ENCODE measurements at places on chromosomes 13 and 19.

- no peak for DNase-seq
These were observed 104.5 kb upstream of the DIAPH3 start for GRCh38 chr13:60268203-60268555.

DNA sequence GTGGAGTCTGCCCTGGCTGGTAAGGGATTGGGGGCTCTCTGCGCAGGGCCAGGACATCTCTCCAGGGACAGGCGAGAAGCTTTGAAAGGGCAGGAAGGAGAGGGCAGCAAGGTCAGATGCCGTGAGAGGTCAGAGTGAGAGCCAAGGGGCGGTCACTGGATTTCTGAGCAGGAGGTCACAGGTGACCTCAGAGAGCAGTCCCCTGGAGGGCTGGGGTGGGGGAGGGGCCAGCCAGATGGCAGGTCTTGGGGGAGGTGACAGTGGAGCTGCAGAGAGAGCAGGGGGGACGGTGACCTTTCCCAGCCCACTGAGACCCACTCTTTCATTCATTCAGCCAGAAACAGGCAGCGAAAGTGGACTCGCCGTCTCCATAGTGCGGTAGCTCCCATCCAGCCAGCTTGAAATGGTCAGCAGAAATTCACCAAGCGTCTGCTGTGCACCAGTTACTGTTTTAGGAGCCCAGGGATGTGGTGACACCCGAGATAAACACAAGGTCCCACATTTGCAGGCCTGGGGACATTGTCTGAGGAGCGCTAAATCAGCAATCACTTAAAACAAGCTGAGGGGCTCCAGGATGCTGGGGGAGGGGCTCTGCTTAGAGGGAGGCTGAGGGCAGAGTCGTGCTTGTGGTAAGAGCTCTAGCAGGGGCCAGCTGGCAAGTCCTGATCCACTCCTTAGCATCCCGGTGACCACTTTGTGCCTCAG, 10.2 kb downstream of the CARM1 start:
- no peak for DNase-seq

DNA sequence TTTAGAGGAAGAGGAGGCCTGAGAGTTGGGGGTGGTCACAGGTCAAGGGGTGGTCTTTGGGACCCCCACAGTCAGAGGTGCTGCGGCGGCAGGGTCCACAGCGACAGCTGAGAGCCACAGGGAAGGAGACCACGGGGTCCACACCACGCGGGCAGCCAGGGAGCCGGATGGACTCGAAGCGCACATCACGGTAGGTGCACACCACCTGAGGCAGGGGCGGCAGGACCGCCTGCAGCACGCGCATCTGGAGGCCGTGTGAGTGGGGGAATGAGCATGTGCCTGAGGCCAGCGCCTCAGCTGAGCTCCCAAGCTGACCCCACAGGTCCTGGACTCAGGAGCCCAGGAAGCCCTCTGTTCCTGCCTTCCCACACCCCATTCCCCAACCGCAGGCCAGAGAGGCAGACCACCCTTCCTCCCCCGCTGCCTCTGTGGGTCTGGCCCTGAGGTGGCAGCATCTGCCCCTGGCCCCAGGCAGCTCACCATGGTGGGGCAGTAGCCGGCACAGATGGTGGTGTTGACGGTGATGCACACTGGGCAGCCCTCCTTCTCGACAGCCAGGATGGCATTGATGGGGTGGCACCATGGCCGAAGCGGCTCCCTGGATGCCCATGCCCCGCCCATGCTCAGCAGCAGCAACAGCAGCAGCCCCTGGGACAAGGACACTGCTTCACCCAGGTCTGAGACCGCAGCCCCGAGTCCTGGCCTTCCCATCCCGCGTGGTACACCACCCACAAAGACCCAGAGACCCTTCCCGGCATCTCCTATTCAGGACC, 638 bp downstream of the LHB start:
- no peak for DNase-seq

GRCh38 chr19:18589380-18590272, 1.0 kb downstream of the REX1BD start:
- DNase-seq = peak; percentile 41

GRCh38 chr13:51666374-51666773, 82.1 kb downstream of the WDFY2 start:
- DNase-seq = no peak

GRCh38 chr13:94583926-94584325, 12.0 kb downstream of the TGDS start:
- DNase-seq = no peak

DNA sequence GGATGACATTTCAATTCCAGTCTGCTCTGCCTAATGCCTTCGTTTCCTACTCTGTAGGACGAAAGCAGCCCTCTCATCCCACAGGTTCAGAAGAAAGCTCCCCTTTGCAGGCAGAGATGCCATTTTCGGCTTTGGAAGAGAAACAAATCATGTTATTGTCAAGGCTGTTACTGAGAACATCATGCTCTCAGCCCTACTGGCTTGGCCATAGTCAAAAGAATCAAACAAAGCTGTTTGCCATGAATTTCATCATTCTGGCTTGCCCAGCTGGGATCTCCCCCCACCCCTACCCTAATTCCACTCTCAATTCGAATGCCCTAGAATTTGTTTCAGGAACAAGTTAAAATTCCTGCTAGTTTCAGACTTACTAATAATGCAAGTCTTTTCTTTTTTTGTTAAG, 162.3 kb upstream of the SERP2 start:
- DNase-seq = no peak

GRCh38 chr13:23858546-23858945, 30.7 kb downstream of the MIPEP start:
- DNase-seq = no peak

GRCh38 chr19:8306235-8307054, 1.7 kb downstream of the CD320 start:
- DNase-seq = no peak

- no peak for DNase-seq
These were observed 1521.0 kb downstream of the UQCRFS1 start for GRCh38 chr19:27691991-27692390.

DNA sequence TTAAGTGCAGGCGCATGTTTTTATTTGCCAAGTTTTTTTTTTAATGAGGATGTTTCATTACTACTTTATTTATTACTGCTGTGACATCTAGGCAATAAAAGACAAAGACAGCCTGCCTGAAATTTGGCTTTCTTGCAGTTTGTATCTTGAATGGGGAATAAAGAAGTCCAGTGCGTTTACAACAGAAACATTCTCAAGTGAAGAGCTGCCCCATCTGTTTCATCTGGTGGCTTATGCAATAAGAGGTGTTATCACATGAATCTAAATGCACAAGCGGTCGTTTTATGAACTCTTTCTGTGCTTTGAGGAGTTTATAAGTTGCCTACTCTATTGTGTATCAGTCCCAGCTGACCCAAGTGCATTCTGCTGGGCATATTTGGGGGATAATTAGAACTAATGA, 12.6 kb upstream of the MAB21L1 start:
- DNase-seq = no peak

DNA sequence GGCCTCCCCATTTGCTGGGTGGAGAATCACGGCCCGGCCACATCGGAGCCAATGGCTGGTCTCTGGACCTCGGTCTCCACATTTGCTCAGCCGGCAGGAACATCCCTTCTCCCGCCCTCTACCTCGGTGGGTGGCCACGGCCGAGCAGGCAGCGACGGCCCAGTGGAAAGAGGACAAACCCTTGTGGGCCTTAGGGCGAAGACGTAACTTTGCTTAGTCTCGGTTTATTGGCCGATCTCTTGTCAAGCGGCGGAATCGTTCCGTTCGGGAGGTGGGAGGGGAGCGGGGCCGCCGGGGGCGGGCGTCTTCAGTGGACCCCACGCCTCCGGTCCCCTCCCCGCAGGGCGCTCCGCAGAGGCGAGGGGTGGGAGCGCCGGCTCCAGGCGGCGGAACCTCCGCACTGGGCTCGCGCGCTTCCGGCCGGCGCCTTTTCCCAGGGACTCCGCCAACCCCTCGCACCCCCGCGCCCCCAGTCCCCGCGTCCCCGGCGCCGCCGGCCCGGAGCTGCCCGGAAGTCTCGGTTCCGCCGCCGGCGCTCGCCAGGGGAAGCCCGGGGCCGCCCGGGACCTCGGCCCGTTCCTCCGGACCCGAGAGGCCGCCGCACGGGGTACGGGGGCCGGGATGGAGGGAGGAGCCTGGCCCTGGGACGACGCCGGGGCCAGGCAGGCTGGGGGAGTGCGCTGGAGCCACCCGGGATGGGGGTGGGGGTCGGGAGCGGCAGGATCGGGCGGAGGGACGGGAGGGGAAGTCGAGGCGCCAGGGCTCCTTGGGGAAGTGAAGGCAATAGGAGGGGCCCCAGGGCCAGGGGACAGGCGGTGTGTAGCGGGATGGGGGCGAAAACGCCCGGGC, at the start of gene ZNF580:
Gene ZNF580 (plus strand): TSS at position 426 of the 849 bp plus-strand sequence. CDS start 1,507 bp downstream, outside the sequence.
- no peak for DNase-seq

GRCh38 chr19:51129716-51130115, 5.0 kb downstream of the SIGLEC9 start:
- DNase-seq = no peak

DNA sequence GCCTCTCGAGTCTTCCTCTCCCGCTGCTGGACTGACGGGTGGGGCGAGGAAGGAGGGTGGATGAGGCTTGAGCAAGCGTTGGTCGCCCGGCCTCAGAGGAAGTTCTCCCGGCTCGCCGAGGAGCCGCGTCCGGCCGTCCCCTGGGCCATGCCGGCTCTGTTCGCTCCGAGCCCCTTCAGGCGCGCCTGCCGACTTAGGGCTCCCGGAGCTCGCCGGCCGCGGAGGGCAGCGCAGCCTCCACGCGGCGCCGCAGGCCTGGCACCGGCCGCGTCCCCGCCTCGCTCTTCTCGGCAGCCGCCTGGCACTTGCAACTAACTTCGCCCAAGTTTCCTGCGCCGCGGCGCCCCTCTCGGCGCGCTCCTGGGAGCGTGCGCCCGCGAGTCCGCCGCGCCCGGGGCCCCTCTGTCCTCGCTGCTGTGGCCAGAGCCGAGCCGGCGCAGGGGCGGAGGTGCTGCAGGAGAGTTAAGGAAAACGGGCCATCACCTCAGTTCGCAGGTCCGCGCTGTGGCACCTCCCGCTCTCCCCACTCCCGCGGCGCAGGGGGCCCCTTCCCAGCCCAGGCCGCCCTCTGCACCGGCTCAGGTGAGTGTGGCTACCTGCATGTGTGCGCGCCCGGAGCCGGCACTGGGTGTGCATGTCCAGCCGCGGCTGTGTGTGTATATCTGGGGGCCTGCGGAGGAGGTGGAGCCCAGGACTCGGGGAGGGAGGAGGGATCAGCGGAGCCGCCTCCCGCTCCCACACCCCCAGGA, 641 bp upstream of the SOX21 start:
- no peak for DNase-seq

GRCh38 chr13:20441056-20441455, 84.6 kb downstream of the CRYL1 start:
- DNase-seq = no peak

DNA sequence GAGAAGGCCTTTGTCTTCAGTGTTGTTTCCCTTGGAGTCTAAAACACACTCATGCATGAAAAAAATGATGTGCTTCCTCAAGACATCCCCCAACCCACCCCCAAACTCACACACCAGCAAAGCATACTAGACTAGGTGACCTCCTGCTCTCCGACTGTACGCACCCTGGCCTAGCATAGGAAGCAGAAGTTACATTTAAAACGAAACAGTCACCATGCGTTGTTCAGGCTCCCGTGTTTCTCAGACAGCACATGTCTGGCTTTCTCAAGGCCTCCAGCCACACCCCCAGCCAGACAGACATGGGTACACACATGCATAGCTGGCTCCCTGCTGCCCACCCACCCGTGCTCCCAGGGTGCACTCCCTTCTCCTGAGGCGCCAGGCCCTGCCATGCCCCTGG, 28.7 kb upstream of the C1QTNF9 start:
- DNase-seq = no peak

GRCh38 chr19:49840321-49840720, 10.6 kb upstream of the PTOV1 start:
- DNase-seq = no peak

GRCh38 chr19:30338878-30339623, 33.1 kb upstream of the ZNF536 start:
- no peak for DNase-seq

DNA sequence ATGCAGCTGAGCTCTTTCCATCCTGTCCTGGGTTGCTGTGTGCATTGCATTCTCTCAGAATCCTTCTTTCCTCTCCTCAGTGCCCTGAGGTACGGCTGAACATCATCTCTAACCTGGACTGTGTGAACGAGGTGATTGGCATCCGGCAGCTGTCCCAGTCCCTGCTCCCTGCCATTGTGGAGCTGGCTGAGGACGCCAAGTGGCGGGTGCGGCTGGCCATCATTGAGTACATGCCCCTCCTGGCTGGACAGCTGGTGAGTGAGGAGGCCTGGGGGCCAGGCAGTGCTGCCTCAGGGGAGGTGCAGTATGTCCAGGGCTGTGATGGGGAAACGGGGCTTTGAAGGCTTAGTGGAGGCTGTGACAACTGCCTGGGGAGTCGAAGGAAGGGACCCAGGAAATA, 29.8 kb downstream of the PPP2R1A start:
- DNase-seq = no peak

DNA sequence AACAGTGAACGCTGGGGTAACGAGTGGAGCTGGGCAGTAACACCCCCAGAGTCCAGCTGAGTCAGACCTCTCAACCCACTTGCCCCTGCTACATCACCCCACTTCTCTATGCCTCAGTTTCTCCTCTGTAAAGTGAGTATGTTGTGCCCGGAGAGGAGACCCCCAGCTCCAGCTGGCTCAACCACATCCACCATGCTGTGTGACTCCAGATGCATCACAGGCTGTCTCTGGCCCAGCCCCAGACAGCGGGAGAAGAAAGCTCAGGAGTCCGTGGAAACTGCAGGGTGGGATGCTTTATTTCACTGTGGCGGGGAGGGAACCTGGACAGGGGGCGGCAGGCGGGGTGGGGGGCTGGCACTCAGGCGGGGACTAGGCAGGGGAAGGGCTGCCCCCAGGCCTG, 9.6 kb upstream of the ELL start:
- no peak for DNase-seq

- no peak for DNase-seq
These were observed 639.0 kb upstream of the KLF12 start for GRCh38 chr13:74773248-74773647.

- no peak for DNase-seq
These were observed 73.1 kb upstream of the MTIF3 start for GRCh38 chr13:27523346-27524073.

DNA sequence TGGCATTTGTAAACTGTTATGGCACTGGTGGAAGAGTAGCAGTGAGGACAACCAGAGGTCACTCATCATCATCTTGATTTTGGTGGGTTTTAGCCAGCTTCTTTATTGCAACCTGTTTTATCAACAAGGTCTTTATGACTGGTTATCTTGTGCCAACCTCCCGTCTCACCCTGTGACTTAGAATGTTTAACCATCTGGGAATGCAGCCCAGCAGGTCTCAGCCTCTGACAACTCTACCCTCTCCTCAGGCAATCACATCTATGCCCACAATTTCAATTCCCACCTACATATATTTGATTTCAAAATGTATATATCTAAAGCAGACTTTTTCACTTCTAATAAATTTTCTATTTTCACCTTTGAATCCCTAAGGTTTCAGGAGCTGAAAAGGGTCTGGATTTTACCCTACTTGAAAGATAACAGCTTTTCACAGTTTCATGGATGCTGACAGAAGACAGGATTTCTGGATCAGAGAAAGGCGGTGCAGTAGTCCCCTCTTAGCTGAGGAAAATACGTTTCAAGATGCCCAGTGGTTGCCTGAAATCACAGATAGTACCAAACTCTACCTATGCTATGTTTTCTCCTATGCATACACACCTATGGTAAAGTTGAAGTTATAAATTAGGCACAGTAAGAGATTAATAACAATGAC, 1171.8 kb downstream of the DIAPH3 start:
- no peak for DNase-seq

Data from stimulated activated CD8-positive, alpha-beta memory T cell treated with anti-CD3 and anti-CD28 coated beads, Interleukin-4, amount 100 ng/mL, for 4 hours (primary cell).